ENCODE measurements at places on chromosomes 4 and X.

- DNase-seq, result no peak
Observed at GRCh38 chr4:123485601-123486000, 89.0 kb downstream of the SPRY1 start.

- no peak for DNase-seq
Observed at GRCh38 chr4:95255396-95256107, 293.2 kb downstream of the UNC5C start.

- DNase-seq, result no peak
Observed at GRCh38 chr4:14241574-14241973, 614.0 kb upstream of the BOD1L1 start.

GRCh38 chrX:96182366-96182765 lies 502.3 kb upstream of the DIAPH2 start:
- DNase-seq, result peak; percentile 36

DNA sequence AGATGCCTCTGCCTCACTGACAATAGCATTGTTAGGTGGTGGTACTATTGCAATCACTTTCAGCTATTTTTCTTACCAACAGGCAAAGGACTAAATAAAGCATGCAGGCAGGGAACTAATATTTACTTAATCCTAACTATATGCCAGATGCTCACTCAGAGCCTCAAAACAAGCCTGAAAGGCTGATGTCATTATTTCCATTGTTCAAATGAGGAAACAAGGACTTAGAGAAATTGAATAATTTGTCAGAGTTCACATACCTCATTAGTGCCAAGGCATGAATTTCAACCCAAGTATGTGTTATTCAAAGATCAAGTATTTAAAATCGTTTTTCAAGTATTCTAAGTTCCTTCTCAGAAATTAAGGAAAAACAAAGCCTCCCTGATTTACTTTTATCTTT lies 374.9 kb upstream of the TECRL start:
- no peak for DNase-seq

- DNase-seq, result no peak
Observed at GRCh38 chr4:11005300-11005699, 320.7 kb upstream of the CLNK start.

All from HL-60 (cell line).